ENCODE measurements at places on chromosomes 3 and 15.

- no peak for DNase-seq
These were observed 920.9 kb downstream of the TUSC7 start for GRCh38 chr3:117630469-117630868.

- no peak for DNase-seq
These were observed 292.1 kb downstream of the LPP start for GRCh38 chr3:188446014-188446413.

- DNase-seq, result no peak
These were observed 107.1 kb upstream of the FHIT start for GRCh38 chr3:61358364-61358763.

- DNase-seq, result no peak
These were observed 6.1 kb upstream of the HOMER2 start for GRCh38 chr15:82958638-82959037.
